ENCODE measurements at places on chromosomes 5 and 9.

DNA sequence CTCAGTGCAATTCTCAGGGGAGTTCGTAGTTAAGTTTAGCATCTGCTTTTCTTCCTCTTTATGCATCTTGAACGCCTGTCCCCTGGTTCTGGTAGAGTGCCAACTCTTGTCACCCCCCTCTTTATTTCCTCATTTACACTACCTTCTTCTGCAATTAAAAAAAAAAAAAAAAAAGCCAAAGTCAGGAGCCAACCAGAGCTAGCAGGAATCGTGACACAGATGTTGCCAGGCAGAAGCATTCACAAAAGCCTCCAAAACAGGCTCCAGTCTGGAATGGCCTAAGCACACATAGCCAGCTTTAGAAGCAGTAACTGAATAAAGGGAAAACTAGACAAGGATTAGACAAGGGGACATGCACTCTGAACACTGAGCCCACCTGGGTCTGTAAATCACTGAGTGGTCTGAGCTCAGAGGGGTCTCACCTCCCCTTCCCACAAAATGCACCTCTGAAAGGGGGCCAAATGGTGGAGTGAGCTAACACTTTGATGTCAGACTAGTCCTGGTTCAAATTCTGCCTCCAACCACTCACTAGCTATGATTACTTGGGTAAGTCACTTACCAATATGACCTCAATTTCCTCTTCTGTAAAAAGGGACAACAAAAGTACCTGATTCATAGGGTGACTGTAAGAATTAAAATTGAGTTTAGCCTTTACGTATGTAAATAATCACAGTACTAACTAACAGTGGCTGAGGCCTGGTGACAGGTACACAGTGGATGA is 2.0 kb downstream of the CD74 start:
- H3K4me1 ChIP-seq = peaks cover 47% of the 10 kb centered on the region
- H3K36me3 ChIP-seq = peaks cover 54% of the 10 kb centered on the region
- H3K4me3 ChIP-seq = peak overlapping the region; percentile 85
- H3K27ac ChIP-seq = peak overlapping the region; percentile 100
- peak; percentile 74 for DNase-seq

- H3K27ac ChIP-seq = no peak overlapping the region
- H3K4me3 ChIP-seq = no peak overlapping the region
- no peak for DNase-seq
- peaks cover 19% of the 10 kb centered on the region for H3K27me3 ChIP-seq
- H3K4me1 ChIP-seq = peaks cover 20% of the 10 kb centered on the region
- H3K36me3 ChIP-seq = no peaks in the 10 kb centered on the region
Measured at GRCh38 chr5:1651971-1652872, 128.5 kb upstream of the LPCAT1 start.

DNA sequence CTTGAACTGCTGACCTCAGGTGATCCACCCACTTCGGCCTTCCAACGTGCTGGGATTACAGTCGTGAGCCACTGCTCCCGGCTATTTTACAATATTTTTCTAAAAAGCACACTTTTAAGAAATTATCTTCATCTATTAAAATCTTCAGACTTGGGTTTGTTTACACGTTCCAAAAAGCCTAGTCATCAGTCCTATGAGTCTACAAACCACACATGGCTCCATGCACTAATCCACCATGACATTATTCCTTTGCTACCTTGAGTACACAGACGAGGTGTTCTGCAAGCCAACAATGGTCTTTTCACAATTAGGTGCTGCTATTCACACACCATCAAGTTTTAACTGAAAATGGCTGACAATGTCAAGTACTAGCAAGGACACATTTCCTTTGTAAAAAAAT is 41.0 kb downstream of the TRPM6 start:
- no peak overlapping the region for H3K27ac ChIP-seq
- no peak overlapping the region for H3K4me3 ChIP-seq
- no peaks in the 10 kb centered on the region for H3K36me3 ChIP-seq
- no peak for DNase-seq

- no peaks in the 10 kb centered on the region for H3K4me1 ChIP-seq
- no peak overlapping the region for H3K4me3 ChIP-seq
- H3K36me3 ChIP-seq = no peaks in the 10 kb centered on the region
- DNase-seq = no peak
Measured at GRCh38 chr5:43940562-43940961, 337.6 kb downstream of the NNT start.

GRCh38 chr9:6576987-6577386 is 68.5 kb downstream of the GLDC start:
- no peak for DNase-seq
- H3K4me1 ChIP-seq = peaks cover 32% of the 10 kb centered on the region
- no peaks in the 10 kb centered on the region for H3K36me3 ChIP-seq
- H3K4me3 ChIP-seq = no peak overlapping the region
- no peak overlapping the region for H3K27ac ChIP-seq
- H3K27me3 ChIP-seq = peaks cover 10% of the 10 kb centered on the region

DNA sequence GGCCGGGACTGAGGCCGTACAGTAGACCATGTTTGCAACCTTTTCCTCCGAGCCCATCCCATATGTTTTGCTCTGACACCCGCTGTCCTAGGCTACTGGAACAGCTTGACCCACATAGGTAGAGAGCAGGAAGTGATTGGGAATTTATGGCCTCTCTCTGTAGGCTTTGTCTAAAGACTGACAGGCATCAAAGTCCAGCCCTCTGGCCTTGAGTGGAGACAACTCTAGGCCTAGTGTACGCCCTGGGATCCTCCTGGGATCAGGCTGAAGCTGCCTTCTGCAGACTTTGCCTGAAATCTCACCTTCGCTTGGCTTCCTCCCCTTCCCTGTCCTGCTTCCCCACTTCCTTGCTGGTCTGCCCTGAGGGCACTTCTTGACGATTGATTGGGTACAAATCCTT is 13.6 kb upstream of the AKNA start:
- no peaks in the 10 kb centered on the region for H3K27me3 ChIP-seq
- peaks cover 16% of the 10 kb centered on the region for H3K4me1 ChIP-seq
- H3K36me3 ChIP-seq = peaks cover 2% of the 10 kb centered on the region

GRCh38 chr5:88868468-88869068 is 14.4 kb downstream of the MEF2C start:
- no peak for DNase-seq
- peaks cover 19% of the 10 kb centered on the region for H3K4me1 ChIP-seq

DNA sequence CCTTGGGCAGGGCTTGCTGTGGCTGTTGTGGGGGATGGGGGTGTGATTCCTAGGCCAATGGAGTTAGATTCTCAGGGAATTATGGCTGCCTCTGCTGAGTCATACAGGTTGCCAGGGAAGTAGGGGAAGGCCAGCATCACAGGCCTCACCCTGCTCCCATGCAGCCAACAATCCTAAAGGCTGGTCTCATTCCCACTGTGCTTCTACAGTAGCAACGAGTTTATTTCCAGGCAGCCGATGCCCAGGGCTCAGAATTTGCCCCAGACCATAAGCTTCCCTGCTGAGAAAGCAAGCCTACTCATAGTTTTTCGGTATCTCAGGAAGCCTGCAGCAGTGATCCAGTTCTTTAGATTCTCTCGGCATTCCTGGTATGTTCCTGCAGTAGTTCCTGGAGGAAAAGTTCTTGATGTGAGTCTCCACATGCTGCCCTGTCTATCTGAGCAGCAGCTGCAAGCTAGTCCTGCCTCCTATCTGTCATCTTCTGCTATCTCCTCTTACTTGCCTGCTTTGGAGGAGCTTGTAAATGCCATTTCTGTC is 59.3 kb upstream of the SELENOP start:
- no peak for DNase-seq
- H3K27ac ChIP-seq = no peak overlapping the region
- H3K4me3 ChIP-seq = no peak overlapping the region
- peaks cover 4% of the 10 kb centered on the region for H3K4me1 ChIP-seq
- H3K36me3 ChIP-seq = peaks cover 1% of the 10 kb centered on the region

DNA sequence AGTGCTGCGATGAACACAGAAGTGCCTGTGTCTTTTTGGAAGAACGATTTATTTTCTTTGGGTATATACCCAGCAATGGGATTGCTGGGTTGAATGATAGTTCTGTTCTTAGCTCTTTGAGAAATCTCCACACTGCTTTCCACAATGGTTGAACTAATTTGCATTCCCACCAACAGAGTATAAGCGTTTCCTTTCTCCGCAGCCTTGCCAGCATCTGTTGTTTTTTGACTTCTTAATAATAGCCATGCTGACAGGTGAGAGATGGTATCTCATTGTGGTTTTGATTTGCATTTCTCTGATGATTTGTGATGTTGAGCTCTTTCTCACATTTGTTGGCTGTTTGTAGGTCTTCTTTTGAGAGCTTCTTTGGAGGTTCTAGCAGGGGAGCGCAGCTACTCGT is 134.6 kb downstream of the TENT4A start:
- H3K4me3 ChIP-seq = no peak overlapping the region
- no peaks in the 10 kb centered on the region for H3K36me3 ChIP-seq
- no peak overlapping the region for H3K27ac ChIP-seq
- DNase-seq = no peak

- H3K27ac ChIP-seq = no peak overlapping the region
- no peak for DNase-seq
- peak overlapping the region; percentile 59 for H3K4me3 ChIP-seq
- no peaks in the 10 kb centered on the region for H3K27me3 ChIP-seq
- peaks cover 2% of the 10 kb centered on the region for H3K36me3 ChIP-seq
Measured at GRCh38 chr9:93574091-93574899, 2.1 kb upstream of the PHF2 start.
